ENCODE measurements at places on chromosomes 7 and 10. TPM values are rescaled to one million over a fixed set of nuclear protein-coding genes. Genes with fewer than 3 reads are reported as not detected.

DNA sequence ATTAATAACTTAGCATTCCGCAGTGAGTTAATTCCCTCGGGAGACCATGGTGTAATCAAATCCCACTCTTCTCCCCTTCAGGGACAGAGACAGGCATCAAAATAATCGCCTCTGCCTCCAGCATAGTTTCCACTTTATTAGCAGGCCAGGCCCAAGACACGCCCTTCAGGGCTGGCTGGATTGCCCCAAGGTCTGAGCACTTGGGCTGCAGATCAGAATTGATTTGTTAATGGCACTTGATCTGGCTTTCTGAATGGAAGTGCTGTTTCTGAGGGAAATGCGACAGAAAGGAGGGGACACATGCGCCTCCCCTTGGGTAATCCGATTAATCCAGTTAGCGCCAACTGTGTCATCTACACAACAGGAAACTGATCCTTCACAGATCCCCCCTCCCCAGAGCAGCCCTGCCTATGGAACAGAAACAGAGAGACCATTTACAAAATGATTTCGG is 15.6 kb downstream of the CHAT start:
- H3K4me3 ChIP-seq, result no peak overlapping the region
- H3K27ac ChIP-seq, result no peak overlapping the region
- H3K4me1 ChIP-seq, result no peaks in the 10 kb centered on the region
- no peak for DNase-seq

HDAC9 gene
- 3.0 TPM for total RNA-seq

DNA sequence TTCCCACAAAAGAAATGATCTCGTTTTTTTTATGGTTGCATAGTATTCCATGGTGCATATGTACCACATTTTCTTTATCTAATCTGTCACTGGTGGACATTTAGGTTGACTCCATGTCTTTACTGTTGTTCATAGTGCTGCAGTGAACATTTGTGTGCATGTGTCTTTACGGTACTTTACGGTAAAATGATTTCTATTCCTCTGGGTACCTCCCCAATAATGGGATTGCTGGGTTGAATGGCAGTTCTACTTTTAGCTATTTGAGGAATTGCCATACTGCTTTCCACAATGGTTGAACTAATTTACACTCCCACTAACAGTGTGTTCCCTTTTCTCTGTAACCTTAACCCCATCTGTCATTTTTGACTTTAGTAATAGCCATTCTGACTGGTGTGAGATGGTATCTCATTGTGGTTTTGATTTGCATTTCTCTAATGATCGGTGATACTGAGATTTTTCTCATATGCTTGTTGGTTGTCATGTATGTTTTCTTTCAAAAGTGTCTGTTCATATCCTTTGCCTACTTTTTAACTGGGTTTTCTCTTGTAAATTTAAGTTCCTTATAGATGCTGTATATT is 37.2 kb downstream of the MKLN1 start:
- H3K27me3 ChIP-seq, result no peaks in the 10 kb centered on the region
- H3K4me1 ChIP-seq, result peaks cover 27% of the 10 kb centered on the region
- no peak overlapping the region for H3K4me3 ChIP-seq
- H3K36me3 ChIP-seq, result no peaks in the 10 kb centered on the region
- H3K27ac ChIP-seq, result no peak overlapping the region

GRCh38 chr7:6553448-6554044 is 2.3 kb upstream of the GRID2IP start:
- H3K4me1 ChIP-seq, result peaks cover 11% of the 10 kb centered on the region
- no peak overlapping the region for H3K27ac ChIP-seq

- no peak overlapping the region for H3K4me3 ChIP-seq
- DNase-seq, result no peak
- no peaks in the 10 kb centered on the region for H3K27me3 ChIP-seq
- H3K4me1 ChIP-seq, result no peaks in the 10 kb centered on the region
- no peak overlapping the region for H3K27ac ChIP-seq
These were observed 12.8 kb upstream of the FMC1 start for GRCh38 chr7:139328375-139328774.

OPN4 gene
- not detected for total RNA-seq

DNA sequence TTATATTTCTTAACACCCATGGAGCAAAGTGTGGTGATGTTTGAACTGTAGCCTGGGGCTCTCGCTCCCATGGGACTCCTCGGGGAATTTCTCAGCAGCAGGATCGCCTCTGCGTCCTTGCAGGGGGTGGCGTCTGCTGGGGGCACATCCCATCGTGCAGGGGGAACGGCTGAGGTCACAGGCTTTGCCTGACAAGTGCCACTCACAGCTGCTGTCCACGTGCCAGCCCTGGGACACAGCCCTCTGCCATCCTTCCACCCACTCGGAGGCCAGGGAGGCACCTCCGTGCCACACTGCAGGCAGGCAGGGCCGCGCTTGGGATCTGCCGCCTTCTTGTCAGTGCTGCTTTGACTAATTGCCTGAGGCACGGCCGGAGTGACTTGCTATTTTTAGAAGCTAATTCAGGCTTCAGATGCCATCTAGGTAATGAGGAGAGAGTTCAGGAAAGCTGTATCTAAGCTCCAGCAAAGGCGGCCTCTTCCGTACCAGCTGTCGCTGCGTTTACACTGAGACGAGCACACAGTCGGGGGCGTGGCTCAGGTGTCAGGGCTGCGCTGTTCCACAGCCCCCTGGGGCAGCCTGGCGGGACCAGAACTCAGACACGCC is 45.7 kb downstream of the PITRM1 start:
- H3K36me3 ChIP-seq, result peaks cover 76% of the 10 kb centered on the region
- H3K27me3 ChIP-seq, result no peaks in the 10 kb centered on the region
- no peak overlapping the region for H3K27ac ChIP-seq

- H3K27ac ChIP-seq, result no peak overlapping the region
- H3K4me1 ChIP-seq, result no peaks in the 10 kb centered on the region
- no peak for DNase-seq
- no peaks in the 10 kb centered on the region for H3K36me3 ChIP-seq
- no peak overlapping the region for H3K4me3 ChIP-seq
These were observed 20.9 kb upstream of the GRIFIN start for GRCh38 chr7:2497065-2497464.

DNA sequence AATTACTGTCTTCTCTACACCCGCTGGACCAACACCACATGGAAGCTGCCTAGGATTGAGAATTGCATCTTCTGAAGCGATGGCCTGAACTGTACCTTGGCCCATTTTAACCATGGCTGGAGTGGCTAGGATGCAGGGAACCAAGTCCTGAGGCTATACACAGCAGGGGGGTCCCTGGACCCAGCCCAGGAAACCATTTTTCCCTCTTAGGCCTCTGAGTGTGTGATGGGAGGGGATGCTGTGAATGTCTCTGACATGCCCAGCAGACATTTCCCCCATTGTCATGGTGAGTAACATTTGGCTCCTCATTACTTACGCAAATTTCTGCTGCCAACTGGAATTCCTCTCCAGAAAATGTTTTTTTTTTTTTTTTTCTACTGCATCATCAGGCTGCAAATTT is 822.7 kb downstream of the PCDH15 start:
- no peak overlapping the region for H3K27ac ChIP-seq
- no peaks in the 10 kb centered on the region for H3K4me1 ChIP-seq
- no peaks in the 10 kb centered on the region for H3K36me3 ChIP-seq
- H3K27me3 ChIP-seq, result no peaks in the 10 kb centered on the region
- no peak for DNase-seq
- H3K4me3 ChIP-seq, result no peak overlapping the region

ZC3HAV1L gene
- 0.40 TPM for total RNA-seq

ETV1 gene
- not detected for total RNA-seq

GRCh38 chr10:129758207-129759021 is 205.7 kb downstream of the EBF3 start:
- H3K27ac ChIP-seq, result no peak overlapping the region
- H3K27me3 ChIP-seq, result no peaks in the 10 kb centered on the region
- no peak overlapping the region for H3K4me3 ChIP-seq
- no peaks in the 10 kb centered on the region for H3K36me3 ChIP-seq

DNA sequence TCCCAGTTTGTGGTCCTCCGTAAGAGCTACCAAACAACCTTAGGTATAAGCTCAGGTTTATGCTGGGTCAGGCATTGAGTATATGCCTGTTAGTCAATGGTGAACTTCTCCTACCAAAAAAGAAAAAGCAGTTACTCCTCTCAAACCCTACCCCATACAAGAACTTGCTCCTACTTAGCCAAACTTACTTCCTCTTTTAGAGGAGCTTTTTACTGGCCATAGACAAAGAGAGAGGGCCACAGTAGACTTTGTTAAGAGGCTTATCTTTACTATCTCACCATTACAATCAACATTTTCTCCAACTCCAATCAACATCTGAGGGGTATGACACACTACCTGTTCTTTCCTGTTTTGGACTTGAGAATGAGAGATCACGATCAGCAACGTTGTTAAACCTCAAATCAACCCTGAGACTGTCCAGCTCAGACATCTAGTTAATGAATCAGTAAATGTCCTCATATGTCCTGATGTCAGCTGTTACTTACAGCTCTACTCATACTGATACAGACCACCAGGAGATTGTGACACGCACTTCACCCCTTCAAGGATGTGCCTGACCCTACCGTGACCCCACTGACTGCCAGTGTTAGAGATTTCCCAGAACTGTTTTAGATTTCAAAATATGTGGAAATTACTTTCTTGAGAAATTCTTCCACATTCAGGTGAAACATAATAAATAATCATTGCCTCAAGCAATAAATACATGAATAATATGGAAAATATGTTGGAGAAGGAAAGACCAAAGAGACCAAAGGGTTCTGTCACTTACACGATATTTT is 18.4 kb upstream of the CCDC71L start:
- no peaks in the 10 kb centered on the region for H3K27me3 ChIP-seq
- no peaks in the 10 kb centered on the region for H3K4me1 ChIP-seq
- H3K4me3 ChIP-seq, result no peak overlapping the region
- no peaks in the 10 kb centered on the region for H3K36me3 ChIP-seq
- DNase-seq, result no peak

- DNase-seq, result no peak
- no peaks in the 10 kb centered on the region for H3K36me3 ChIP-seq
- no peak overlapping the region for H3K27ac ChIP-seq
- no peaks in the 10 kb centered on the region for H3K27me3 ChIP-seq
These were observed 75.9 kb downstream of the PPP1R3C start for GRCh38 chr10:91556691-91557566.

DNA sequence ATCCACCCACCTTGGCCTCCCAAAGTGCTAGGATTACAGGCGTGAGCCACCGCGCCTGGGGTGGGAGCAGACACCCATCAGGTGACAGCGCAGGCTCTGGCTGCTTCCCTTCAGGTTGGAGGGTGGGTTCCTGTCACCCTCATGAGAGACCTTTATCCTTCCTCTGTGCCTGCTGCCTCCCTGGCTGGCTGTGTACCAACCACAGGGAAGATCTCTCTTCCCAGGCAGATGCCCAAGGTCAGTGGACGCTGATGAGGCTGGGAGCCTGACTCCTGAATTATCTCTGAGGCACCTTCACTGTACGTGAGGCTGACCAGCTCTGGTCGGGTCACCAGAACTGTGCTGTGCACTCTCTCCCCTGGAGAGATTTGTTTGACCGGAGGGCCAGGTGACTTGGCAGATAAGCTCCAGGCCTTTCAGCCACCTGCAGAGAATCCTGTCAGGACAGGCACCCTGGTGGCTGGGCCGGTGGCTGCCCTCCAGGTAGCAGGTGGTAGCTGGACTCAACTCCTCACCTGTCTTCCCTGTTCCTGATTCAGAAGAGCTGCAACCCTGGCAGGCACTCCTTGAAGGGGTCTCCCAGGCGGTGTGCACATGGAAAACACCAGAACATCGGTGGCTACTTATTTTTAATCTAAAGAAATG is 251.9 kb downstream of the GLRX3 start:
- H3K4me1 ChIP-seq, result no peaks in the 10 kb centered on the region
- H3K36me3 ChIP-seq, result no peaks in the 10 kb centered on the region
- H3K4me3 ChIP-seq, result no peak overlapping the region
- H3K27me3 ChIP-seq, result no peaks in the 10 kb centered on the region

- no peak overlapping the region for H3K4me3 ChIP-seq
- no peaks in the 10 kb centered on the region for H3K27me3 ChIP-seq
- no peak for DNase-seq
- no peaks in the 10 kb centered on the region for H3K36me3 ChIP-seq
These were observed 6.4 kb downstream of the SLIT1 start for GRCh38 chr10:97179311-97179710.

SEMA3E gene
- total RNA-seq, result not detected

APBB1IP gene
- total RNA-seq, result 64.7 TPM

- H3K27ac ChIP-seq, result peak overlapping the region; percentile 94
- peak overlapping the region; percentile 44 for H3K4me3 ChIP-seq
- peaks cover 72% of the 10 kb centered on the region for H3K4me1 ChIP-seq
These were observed 113.9 kb downstream of the ABLIM1 start for GRCh38 chr10:114544045-114544659.

GRCh38 chr7:90269163-90269562 is 24.2 kb downstream of the CFAP69 start:
- H3K27ac ChIP-seq, result no peak overlapping the region
- no peak overlapping the region for H3K4me3 ChIP-seq
- no peaks in the 10 kb centered on the region for H3K27me3 ChIP-seq
- no peaks in the 10 kb centered on the region for H3K4me1 ChIP-seq

DNA sequence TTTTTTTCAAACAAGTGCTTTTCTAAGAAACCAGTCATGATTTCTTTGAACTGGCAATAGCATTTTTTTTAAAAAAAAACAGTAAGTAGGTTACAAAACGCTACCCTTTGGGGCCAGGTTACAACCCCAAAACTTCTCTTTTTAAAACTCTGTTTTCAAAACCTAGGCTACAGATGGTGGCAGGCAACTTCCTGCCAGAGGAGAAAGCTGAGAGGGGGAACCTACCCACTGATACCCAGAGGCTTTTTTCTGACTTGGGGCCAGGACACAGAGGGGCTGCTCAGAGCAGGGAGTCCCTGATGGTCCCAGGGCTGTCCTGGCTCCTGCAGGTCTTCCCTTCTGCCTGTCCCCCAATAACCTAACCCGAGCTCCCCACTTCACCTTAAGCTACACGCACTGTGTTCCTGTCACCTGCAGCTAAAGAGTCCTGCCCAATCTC is 6.9 kb downstream of the STN1 start:
- H3K27ac ChIP-seq, result peak overlapping the region; percentile 78
- peak; percentile 83 for DNase-seq
- no peaks in the 10 kb centered on the region for H3K36me3 ChIP-seq
- H3K4me3 ChIP-seq, result peak overlapping the region; percentile 55

DNA sequence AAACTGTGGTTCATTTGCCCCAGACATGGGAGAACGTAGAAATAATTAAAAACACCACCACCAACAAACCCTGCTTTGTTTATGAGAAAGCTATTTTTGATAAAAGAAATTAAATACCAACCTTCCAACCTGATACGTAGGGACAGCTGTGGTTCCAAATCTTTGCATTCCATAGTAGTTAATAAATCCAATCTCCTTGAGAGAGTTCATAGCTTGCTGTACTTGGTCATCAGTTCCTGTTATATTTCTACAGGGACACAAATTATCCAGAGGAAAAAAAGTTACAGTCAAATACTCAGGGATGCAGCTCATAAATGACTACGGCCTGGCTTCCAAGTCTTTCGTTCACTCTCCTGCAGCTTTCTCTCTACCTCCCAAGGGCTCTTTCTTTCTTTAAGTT is 41.1 kb downstream of the PUS7 start:
- no peaks in the 10 kb centered on the region for H3K36me3 ChIP-seq
- H3K4me3 ChIP-seq, result no peak overlapping the region
- no peak overlapping the region for H3K27ac ChIP-seq
- no peaks in the 10 kb centered on the region for H3K27me3 ChIP-seq
- DNase-seq, result no peak

CNNM1 gene
- 1.9 TPM for total RNA-seq
